NCI-H187 (cell line): ENCODE measurements at places on chromosomes 1 and 21.

DNA sequence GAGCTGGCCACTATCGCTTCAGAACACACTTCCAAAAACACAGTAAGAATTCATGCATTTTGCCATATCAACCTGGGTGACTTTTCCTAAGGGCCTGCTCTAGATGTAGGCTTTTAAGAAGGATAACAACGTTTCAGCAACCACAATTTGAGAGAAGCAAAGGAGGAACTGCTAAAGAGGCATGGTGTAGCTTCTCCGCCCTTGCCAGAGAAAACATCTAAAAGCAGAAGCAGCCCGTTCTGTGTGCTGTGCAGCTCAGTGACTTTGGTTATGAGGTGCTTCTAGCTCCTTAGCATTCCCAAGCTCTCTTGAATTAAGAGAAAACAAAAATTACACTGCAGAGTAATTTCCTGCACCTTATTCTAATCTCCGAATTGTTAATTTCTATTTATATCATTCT, 2.7 kb downstream of the PER3 start:
- no peak for DNase-seq

DNA sequence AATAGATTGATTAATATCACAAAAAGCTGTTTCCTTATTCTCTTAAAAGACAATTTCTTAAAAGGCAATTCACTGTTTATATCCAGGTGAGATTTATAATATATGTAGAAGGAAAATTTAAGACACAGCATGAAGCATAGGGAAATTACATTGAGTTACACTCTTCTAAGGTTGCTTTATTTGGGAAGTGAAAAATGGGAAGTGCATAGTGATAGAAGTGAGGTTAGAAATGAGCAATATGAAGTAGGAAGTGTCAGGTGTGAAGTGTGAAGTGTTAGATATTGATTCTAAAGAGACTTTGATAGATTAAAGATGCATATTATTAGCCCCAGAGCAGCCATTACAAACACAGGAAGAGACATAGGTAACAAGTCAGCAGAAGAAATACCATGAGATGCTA, 40.3 kb downstream of the FH start:
- DNase-seq: no peak

- no peak for DNase-seq
Observed at GRCh38 chr1:190847166-190847565, 369.5 kb upstream of the BRINP3 start.

DNA sequence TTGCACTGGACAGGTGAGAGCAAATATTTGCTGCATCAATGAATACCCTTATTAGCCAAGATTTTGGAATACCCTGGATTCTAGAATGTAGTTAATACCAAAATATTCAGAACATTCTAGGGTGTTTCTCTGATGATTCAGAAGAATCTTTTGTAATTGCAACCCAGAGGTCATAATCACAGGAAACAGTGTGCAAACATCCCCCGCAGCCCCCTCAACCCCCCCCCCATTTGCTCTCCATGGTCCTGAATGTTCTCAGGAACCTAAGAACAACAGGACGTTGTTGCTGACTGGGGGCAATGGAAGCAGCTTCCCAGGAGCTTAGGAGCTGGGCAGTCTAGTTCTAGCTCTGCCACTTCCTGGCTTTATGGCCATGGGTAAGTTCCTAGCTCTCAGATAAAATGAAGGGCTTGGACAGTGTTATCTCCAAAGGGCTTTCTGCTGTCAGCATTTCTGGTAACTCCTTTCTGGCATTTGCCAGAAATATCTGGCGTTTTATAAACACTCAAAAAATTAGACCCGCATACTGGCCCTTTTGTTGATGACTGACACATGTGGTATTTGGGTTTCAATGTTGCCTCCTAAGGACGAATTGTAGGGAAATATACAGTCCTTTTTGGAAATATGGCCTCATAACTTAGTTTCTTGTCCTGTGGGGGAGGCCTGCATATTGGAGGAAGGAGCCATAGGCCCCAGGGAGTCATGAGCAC, 178.6 kb downstream of the RRAGC start:
- DNase-seq: no peak

DNA sequence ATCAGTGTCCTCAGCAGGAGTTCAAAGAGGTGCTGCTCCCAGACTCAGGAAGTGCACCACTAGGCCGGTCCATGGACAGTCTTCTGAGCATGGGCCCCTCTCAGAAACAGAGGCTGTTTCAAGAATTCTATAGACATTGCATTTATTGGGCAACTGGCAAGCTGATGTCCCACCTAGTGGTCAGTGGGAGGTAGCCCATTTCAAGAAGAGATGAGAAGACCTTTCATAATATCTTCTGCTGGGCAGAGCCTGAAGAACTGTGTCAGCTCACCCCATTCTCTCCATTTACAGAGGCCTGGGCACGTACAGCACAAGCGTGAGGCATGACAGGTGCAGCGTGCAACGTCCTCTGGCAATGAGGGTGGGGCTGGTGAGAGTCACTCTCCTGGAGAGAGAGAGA, 216.0 kb downstream of the DYRK1A start:
- no peak for DNase-seq

DNA sequence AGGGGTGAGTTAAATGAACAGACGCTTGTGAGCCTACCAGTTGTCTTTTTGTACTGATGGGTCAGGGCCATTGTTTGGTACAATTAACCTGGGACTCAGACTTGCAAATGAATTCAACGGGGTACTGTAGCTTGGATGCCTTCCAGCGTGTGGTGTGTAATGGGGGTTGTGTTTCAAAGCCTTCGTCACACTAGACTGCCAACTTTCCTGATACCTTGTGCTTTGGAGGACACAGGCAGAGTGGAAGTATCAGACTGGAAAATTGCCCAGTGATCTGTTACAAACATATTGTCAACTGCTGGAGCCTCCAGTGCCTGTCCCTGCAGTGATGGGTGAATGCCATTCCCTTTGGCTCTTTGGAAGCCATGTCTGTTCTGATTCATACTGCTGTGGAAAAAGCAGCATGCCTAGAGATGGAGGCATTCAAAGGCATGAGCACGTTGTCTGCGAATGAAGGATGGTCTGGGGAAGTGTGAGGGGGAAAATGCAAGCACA, 384.5 kb downstream of the LMX1A start:
- DNase-seq: peak; percentile 18

DNA sequence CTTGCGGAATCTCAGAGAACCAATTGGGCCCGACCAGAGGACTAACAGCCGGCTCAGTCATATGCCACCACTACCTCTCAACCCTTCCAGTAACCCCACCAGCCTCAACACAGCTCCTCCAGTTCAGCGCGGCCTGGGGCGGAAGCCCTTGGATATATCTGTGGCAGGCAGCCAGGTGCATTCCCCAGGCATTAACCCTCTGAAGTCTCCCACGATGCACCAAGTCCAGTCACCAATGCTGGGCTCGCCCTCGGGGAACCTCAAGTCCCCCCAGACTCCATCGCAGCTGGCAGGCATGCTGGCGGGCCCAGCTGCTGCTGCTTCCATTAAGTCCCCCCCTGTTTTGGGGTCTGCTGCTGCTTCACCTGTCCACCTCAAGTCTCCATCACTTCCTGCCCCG, 49.8 kb downstream of the ACP6 start:
- no peak for DNase-seq

GRCh38 chr1:190049314-190049713, 428.4 kb downstream of the BRINP3 start:
- no peak for DNase-seq

GRCh38 chr21:35520302-35520701, 471.2 kb upstream of the RUNX1 start:
- no peak for DNase-seq

DNA sequence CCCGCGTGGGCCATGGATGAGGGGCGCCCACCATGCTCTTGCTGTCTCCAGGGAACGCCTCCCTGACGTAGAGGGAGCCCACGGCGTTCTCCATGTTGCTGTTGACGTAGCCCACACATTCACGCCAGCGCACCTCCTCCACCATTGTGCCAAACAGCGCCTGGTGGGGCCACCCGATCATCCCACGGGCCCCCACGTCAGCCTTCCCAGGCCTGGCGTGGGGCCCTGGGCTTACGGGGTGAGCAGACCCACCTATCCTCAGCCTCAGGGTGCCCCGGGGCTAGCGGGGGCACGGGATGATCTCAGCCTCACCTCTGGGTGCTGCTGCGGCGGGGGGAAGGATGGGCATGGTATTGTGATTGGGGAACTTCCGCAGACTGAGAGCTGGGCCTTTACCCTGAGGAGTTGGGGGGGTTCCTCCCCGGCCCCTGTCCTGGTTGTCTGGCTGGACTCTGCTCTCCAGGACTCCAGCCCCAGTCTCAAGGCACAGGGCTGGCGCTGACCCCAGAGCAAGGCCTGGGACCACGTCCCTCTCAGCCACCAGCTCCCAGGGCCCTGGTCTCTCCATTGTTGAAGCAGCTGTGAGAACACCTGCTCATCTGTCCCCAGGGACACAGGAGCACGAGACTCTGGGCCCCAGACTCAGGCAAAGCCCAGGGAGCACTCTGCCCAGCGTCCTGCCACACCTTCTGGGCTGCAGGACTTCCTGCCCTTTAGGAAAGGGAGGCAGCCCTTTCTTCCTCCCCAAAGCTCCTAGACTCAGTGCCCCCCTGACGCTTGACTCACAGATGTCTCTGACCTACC, 10.2 kb downstream of the PRXL2B start:
- DNase-seq: no peak

- no peak for DNase-seq
Observed at GRCh38 chr1:232493869-232494268, 136.1 kb downstream of the SIPA1L2 start.

DNA sequence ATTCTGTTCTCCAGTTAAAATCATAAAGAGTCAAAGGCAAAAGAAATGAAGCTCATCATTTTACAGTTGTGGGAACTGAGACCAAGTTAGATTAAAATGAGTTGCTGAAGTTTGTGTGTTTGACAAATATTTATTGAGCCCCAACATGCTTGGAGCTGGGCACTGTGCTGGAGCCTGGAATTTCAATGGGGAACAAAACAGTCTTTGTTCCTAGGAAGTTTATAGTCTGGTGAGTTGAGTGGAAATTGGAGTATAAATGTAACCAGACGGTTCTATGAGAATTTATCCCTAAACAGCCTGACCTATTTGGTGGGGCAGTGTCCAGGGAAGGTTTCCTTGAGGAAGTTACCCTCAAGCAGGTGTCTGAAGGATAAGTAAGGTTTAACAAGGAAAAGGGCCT, 294.4 kb downstream of the PRDM2 start:
- no peak for DNase-seq
